ENCODE measurements at places on chromosomes 13 and 19. TPM values are rescaled to one million over a fixed set of nuclear protein-coding genes. Genes with fewer than 3 reads are reported as not detected.

FLT3 gene
- total RNA-seq, result 2.9 TPM

APOC1 gene
- total RNA-seq, result 11.8 TPM

HRC gene
- 7.0 TPM for total RNA-seq

DNA sequence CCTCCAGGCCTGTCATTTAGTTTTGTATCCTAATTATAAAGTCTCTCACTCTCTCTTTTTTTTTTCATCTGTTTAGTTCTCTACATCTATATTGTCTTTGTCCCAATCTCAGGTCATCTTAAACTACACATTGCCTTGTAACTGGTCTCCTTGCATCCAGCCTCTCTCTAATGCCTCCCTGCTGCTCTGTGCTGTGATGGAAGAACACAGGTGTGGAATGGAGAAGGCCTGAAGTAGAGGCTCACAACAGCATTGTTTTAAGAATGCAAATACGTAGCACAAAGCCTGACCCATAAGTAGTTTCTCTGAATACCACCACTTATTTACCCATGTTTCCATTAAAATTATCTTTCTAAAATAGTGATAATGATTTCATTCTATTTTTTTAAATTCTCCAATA is 108.8 kb upstream of the FRY start:
- DNase-seq, result no peak
- no peaks in the 10 kb centered on the region for H3K36me3 ChIP-seq
- no peaks in the 10 kb centered on the region for H3K27me3 ChIP-seq

GRCh38 chr13:99913167-99913566 is 58.4 kb downstream of the ZIC5 start:
- H3K27ac ChIP-seq, result no peak overlapping the region
- no peaks in the 10 kb centered on the region for H3K27me3 ChIP-seq
- no peak for DNase-seq
- H3K36me3 ChIP-seq, result no peaks in the 10 kb centered on the region
- H3K4me3 ChIP-seq, result no peak overlapping the region

DNA sequence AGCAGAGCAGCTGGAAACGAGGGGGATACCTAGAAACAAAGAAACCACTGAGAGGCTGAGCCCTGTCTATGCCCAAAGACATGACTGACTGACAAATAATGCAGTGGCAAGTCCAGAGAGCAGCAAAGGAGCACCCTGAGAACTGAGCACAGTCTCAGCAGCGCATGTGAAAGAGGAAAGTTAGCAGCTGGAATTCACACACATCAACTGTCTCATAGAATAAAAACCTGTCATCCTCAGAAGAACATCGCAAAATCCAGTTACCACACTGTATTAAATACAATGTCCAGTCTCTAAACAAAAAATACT is 24.1 kb upstream of the DLEU7 start:
- H3K4me1 ChIP-seq, result no peaks in the 10 kb centered on the region
- H3K36me3 ChIP-seq, result no peaks in the 10 kb centered on the region
- no peak overlapping the region for H3K27ac ChIP-seq
- H3K4me3 ChIP-seq, result no peak overlapping the region
- no peaks in the 10 kb centered on the region for H3K27me3 ChIP-seq
- DNase-seq, result no peak

DNA sequence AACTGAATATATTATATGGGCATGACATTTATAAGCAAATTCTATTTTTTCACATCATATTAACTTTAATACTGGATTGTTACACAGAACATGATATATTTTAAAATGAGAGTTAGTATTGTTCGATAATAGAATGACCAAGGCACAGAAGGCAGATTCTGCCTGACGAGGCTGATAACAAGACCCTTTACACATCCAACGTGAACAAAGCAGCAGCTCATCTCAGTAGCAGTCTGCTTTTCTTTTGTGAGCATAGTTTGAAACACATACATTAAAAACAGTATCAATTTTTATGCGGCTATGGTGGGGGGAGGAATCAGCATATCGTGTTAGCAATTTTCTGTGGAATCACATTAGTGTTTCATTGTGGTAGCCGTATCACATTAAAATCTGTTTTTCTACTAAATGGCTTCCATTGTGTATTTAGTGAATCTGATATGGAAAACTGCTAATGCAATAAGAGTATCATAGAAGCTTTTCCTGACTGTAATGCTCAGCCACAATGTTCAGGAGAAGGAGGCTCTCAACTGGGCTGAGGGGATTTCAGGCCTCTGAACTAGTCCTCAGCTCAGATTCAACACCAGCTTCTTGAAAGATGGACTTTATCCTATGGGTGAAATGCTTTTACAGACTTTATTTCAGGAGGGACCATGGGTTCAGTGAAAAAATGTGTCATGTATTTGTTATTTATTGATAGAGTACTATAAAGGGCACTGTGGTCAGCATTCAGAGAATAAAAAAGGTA is 4.0 kb downstream of the SMAD9 start:
- no peak overlapping the region for H3K4me3 ChIP-seq
- no peak overlapping the region for H3K27ac ChIP-seq
- H3K4me1 ChIP-seq, result peaks cover 12% of the 10 kb centered on the region
- H3K27me3 ChIP-seq, result no peaks in the 10 kb centered on the region

Measured in kidney (tissue), 22 donors.